ENCODE measurements at places on chromosomes 4 and X.
A peak's percentile ranks its signal among the peaks of the same experiment; 100 is the strongest.

DNA sequence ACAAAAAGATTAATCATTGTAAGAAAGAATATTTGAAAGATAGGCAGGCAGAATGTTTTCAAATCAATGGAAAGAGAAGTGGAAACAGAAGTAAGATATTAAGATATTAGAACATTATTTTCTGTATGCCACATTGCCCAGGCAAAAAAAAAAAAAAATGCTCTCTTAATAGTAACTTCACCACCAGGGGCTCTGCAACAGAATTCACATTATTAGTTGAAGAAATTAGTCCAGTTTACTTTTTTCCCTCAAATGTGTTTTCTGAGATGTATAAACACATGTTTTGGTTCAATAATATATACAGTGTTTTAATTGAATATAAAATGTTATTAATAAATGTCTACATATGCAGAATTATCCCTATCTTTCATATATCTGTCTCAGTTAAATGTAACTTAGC lies 78.0 kb upstream of the ADAD1 start:
- no peak for DNase-seq

GRCh38 chr4:174396599-174397110 lies 112.9 kb downstream of the CEP44 start:
- no peak for DNase-seq

GRCh38 chr4:151717909-151718628 lies 42.7 kb downstream of the GATB start:
- no peak for DNase-seq

- DNase-seq, result no peak
Observed at GRCh38 chr4:184408021-184408683, 66.2 kb downstream of the IRF2 start.

DNA sequence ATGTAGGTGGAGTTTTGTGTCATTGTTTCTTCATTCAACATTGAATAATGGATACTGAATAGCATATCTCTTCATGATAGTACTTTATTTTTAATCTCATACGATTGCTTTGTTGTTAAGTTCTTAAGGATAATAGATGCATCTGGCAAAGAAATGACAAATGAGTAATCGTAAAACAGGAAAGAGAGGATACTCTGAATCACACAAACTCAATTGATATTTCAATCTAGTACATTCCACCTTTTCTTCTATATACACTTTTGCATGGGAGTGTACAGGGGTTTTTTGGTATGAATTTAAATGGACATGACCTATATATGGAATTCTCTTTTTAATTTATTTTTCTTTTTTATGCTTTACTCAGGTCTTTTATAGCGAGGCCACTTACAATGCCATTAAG lies 186.9 kb upstream of the STK26 start:
- DNase-seq, result no peak

GRCh38 chr4:15390494-15390893 lies 37.3 kb upstream of the C1QTNF7 start:
- DNase-seq, result no peak

DNA sequence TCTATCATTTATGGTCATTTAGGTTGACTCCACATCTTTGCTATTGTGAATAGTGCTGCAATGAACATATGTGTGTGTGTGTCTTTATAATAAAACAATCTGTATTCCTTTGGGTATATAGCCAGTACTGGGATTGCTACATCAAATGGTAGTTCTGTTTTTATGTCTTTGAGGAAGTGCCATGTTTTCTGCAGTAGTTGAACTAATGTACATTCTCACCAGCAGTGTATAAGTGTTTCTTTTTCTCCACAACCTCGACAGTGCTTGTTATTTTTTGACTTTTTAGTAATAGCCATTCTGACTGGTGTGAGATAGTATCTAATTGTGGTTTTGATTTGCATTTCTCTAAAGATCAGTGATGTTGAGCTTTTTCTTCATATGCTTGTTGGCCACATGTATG lies 80.5 kb downstream of the ARHGAP6 start:
- DNase-seq, result no peak

GRCh38 chr4:37905533-37906169 lies 14.8 kb downstream of the TBC1D1 start:
- no peak for DNase-seq

DNA sequence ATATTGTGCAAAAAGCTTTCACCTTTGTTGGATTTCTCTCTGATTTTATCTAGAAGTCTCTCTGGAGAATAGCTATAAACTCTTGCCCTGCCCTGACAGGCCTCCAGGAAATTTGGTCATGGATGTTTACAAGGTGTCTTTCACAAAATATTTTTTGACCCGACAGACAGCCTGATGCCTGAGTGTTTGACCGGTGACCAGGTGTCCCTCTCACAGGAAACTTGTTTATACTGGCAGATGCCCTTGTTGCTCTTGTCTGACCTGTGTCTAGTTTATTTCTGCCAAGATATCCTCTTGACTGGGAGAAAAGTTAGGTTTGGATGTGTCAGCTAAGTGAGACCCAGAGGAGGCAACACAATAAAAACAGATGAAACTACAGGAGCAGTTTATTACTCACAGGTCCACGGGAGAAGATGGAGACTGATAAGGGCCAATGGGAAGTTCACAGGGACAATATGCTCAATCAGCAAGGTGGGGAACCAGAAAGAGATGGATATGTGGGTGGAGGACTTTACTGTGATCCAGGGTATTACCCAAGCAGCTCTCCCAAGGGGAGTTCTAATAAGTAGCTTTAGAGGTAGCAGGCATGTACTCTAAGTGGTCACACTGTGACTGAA lies 243.3 kb downstream of the ARAP2 start:
- DNase-seq, result no peak

- DNase-seq, result peak; percentile 48
Observed at GRCh38 chr4:139749338-139749737, 83.7 kb downstream of the MGST2 start.

DNA sequence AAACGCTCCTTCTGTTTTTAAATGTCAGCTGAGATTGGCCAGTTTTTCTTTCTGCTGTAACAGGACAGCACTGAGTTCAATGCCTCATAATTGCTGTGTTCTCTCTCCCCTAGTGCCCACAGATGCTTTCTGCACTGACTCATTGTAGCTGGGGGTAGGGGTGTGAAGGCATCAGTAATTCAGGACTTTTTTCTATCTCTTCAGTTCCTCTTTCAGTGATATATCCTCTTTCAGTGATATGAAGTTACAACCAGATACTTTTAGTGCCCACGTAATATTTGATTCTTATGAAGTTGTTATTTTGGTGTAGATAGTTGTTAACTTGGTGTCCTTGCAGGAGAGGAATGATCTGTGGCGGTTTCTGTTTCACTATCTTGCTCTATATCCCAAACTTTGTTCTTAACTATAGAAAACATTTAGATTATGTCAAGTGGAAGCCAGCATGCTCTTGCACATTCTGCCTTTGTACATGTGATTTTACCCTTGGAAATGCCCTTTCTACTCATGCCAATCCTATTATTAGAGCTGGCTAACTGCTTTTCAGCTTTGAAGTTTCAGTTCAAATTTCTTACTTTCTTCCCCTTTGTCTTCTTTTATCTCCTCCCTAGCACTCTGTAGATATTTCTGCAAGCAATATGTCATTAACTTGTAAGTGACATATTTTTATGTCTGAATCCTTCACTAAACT lies 1258.4 kb downstream of the FAM133A start:
- DNase-seq, result no peak

GRCh38 chr4:1207157-1207470 lies 34.7 kb upstream of the SPON2 start:
- no peak for DNase-seq

- no peak for DNase-seq
Observed at GRCh38 chr4:41665636-41666207, 82.8 kb downstream of the PHOX2B start.

DNA sequence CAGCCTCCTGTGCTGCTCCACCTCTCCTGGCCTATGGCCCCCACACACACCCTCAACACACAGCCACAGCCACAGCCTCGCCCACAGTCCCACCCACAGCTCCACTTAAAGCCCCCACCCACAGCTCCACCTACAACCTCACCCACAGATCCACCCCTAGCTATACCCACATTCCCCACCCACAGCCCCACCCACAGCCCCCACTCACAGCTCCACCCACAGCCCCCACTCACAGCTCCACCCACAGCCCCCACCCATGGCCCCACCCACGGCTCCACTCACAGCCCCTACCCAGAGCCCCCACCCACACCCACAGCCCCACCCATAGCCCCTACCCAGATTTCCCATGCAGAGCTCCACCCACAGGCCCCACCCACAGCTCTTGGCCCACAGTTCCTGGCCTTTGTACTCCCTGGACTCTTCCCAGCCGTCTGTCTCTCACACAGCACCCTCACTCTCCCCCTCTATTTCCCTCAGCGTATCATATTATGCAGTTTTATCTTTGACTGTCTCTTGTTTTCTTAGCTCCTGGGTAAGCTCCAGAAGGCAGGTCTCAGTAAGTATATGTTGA lies 322.5 kb downstream of the EVC2 start:
- peak; percentile 11 for DNase-seq

- DNase-seq, result no peak
Observed at GRCh38 chr4:4532371-4533154, 9.3 kb downstream of the STX18 start.

DNA sequence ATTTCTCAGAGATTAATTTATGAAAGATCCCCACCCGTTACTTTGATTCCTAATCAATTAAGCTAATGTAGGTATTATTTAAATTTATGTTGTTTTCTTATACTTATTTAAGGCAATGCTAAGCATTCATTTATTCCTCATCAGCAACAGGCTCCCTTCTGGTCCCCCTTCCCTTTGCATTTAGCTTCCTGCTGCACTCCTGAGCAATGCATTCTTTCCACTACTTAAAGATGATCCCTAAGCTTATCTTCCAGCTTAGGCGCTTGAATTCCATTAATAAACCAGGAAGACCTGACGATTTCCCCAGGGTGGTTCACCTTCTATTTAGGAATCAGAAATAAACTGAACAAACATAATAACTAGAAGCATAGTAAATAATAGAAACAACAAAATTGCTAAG lies 1003.1 kb downstream of the FSTL5 start:
- no peak for DNase-seq

GRCh38 chrX:23228454-23228853 lies 106.2 kb upstream of the PTCHD1 start:
- no peak for DNase-seq

GRCh38 chr4:22315628-22316027 lies 200.2 kb downstream of the ADGRA3 start:
- DNase-seq, result no peak

- DNase-seq, result no peak
Observed at GRCh38 chr4:137474711-137475301, 57.5 kb downstream of the PCDH18 start.

DNA sequence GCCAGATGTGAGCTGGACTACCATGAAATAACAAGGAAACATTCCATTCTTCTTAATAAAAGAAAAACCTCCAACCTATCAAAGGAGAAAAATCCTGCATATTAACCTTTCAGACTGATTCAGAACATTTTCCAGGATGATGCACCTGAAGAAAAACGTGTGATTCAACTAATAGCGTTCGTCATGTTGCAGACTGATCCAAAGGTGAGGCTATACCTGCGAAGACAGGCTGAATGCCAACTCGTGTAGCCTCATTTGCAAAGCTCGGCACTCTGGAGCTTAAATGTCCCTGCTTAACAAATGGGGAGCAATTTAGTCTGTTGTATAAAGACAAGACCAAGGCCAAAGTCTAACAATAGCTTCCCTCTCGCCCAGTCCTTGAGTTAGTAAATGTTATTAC lies 172.0 kb upstream of the NOCT start:
- no peak for DNase-seq

DNA sequence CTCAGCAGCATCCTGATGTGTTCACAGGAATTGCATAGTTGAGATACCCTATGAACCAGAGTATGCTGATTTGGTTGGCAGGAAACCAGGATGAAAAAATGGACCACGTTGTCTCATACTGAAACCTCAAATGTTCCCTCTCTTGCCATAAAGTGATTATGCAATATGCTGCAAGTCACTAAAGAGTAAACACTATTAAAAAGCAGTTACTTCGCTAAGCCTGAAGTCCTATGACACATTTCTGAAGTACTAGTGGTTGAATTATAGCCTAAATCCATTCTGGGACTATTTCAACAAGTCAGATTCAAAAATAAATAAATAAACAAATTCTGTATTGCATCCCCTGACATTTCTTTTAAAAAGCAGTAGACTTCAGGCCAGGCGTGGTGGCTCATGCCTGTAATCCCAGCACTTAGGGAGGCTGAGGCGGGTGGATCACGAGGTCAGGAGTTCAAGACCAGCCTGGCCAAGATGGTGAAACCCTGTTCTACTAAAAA lies 106.0 kb upstream of the NAP1L5 start:
- no peak for DNase-seq

DNA sequence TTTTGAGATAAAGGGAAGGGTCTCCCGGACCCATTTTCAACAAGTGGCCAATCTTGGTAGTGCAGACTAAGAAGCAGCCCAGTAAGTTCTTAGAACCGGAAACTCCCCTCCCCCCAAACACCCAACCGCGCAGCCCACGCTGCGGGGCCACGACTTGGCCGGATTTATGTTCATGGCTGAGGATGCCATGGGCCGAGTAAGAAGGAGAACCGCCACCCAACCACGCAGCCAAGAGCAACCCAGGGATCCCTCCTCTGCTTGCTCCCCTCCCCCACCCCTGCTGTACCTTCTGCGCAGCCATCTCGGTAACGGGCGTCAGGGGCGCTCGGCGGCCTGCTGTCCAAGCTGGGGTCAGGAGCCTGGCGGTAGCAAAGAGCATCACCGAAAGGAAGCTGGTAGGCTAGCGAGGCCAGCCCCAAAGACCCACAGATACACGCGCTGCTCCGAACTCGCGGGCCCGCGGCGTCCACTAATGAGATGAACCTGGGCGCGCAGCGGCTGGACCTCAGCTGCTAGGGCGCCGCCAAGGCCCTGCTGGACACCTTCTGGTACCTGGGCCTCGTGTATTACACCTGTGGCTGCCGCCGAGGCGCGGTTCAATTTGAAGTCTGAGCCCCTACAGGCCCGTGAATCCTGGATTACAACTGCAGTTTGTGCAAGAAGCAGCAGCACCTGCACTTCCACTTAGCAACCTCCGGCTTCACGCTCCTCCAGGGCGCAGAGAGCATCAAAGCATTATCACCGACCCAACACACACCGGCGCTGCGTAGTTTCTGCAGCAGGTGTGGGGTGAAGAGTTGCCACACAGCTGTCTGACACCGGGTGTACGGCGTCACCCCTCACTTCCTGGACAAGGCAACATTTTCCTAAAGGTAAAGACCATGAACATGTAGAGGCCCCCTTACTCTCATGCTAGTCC lies 63.4 kb downstream of the NUDT10 start:
- peak; percentile 69 for DNase-seq

- DNase-seq, result no peak
Observed at GRCh38 chrX:137549073-137549472, 16.9 kb upstream of the ZIC3 start.

DNA sequence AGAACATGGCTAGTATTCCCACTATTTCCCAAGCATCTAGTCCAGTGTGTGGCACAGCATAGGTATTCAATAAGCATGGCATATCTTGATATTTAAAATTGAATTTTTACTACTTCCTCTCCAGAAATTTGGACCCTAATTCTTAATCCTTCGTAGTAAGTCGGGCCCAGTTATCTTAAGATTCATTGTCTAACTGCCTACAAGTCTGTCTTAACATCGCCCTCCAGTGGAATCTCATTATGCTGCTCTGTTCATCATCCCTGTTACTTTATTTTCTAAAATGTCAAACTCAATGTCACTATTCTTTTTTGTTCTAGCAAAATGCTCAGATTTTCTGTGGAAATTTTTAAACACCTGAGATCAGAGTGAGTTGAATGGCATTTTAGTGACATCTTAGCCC lies 606.2 kb downstream of the KLHL13 start:
- DNase-seq, result no peak

- DNase-seq, result no peak
Observed at GRCh38 chr4:69639542-69639941, at the start of gene UGT2A2. UGT2A2 (minus strand) TSS chr4:69639642; CDS start chr4:69639640, 2 bp downstream.

GRCh38 chrX:154135458-154136229 lies 8.4 kb upstream of the OPN1LW start:
- DNase-seq, result no peak

All from Jurkat, Clone E6-1 (cell line).